NCI-H1417 treated with DMSO at 0.1 percent for 48 hours (cell line): ENCODE measurements at places on chromosomes 5 and 9.

DNA sequence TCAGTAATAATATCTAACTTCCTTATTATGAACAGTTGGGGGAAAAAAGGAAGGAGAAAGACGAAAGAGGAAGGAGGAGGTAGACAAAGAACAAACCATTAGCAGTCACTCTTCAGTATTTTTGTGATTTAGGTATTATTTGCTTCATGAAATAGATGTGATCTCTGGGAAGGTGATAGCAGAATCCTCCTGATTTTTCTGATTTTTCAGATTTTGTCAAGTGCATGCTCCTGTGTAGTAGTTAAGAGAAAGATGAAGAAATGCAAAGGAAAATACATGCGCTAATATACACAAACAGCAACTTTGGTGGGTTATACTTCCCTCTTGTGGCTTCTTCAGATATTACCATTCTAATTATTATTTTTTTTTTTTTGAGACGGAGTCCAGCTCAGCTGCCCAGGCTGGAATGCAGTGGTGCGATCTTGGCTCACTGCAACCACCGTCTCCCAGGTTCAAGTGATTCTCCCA is 31.6 kb downstream of the LMNB1 start:
- no peak for DNase-seq

DNA sequence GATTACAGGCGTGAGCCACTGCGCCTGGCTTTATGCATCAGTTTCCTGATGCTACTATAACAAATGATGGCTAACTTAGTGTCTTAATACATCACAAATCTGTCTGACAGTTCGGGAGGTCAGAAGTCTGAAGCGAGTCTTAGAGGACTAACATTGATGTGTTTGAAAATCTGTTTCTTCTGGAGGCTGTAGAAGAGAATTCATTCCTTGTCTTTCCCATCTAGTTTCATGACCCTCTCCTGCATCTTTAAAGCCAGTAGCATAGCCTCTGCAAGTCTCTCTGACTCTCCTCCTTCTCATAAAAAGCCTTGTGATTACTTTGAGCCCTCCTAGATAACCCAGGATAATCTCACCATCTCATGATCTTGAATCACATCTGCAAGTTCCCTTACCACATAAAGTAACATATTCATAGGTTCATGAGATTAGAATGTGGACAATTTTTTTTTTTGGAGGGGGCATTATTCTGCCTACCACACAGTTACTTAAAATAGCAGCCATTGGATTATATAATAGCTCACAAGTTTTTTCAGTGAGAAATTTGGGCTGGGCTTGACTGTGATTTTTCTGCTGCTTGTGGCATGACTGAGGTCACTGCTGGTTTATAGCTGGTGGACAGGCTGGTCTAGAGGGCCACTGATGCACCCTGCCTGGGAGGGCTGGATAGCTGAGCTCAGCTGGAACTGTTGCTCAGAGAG is 134.8 kb downstream of the FBXL7 start:
- no peak for DNase-seq

GRCh38 chr9:123371228-123371584 is 15.2 kb downstream of the CRB2 start:
- DNase-seq, result no peak

GRCh38 chr5:133396187-133396741 is 216.1 kb downstream of the FSTL4 start:
- no peak for DNase-seq

DNA sequence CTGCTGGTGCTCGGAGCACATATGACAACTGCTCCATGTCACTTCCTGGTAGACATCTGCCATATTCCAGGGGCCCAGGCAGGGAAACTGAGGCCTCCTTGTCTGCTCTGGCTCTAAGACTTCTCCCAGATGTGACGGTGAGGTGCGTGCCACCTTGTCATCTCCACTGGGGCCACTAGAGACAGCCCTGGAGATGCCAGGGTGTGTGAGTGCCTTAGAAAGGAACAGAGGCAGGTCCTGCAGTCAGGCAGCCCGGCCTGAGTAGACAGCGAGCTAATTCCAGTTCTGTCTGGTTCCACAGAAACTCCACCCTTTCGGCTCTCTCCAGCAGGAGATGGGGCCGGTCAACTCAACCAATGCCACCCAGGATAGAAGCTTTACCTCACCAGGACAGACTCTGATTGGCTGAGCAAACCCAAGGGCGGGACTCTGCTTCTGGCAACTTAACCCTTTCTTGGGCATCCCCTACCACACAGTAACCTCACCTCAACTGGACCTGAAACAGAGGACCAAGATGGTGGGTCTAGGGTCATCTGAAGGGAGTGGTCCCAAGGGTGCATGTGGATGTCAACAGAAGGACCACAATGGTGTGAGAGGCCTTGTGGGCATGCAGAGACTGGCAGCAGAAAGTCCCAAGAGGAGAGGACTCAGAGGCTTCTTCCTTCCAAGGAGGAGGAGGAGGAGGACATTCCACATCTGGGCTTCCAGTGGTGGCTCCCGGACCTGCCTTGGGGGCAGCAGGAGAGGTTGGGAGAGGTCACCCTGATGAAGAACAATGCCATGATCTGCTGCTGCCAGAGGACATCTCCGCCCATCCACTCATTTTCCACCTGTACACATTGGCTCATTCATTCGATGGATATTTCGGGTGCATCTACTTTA is 77.7 kb downstream of the RGS3 start:
- no peak for DNase-seq

DNA sequence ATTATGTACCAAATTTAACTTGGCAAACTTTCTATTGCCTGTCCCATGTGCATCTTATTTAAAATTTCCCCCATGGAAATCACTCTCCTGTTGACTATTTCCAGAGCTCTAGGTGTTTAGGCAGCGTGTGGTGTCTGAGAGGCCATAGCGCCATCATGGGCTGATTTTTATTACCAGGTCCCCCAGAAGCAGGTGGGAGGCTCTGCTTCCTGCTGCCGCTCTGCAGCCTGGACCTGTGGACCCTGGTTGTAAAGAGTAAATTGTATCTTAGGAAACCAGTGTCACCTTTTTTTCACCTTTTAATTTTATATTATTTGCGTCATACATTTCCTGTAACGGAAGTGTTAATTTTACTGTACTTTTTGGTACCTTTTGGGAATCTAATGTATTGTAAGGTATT is 6.4 kb downstream of the HNRNPAB start:
- DNase-seq, result no peak

GRCh38 chr9:127361561-127361960 is 35.4 kb upstream of the SLC2A8 start:
- DNase-seq, result no peak

DNA sequence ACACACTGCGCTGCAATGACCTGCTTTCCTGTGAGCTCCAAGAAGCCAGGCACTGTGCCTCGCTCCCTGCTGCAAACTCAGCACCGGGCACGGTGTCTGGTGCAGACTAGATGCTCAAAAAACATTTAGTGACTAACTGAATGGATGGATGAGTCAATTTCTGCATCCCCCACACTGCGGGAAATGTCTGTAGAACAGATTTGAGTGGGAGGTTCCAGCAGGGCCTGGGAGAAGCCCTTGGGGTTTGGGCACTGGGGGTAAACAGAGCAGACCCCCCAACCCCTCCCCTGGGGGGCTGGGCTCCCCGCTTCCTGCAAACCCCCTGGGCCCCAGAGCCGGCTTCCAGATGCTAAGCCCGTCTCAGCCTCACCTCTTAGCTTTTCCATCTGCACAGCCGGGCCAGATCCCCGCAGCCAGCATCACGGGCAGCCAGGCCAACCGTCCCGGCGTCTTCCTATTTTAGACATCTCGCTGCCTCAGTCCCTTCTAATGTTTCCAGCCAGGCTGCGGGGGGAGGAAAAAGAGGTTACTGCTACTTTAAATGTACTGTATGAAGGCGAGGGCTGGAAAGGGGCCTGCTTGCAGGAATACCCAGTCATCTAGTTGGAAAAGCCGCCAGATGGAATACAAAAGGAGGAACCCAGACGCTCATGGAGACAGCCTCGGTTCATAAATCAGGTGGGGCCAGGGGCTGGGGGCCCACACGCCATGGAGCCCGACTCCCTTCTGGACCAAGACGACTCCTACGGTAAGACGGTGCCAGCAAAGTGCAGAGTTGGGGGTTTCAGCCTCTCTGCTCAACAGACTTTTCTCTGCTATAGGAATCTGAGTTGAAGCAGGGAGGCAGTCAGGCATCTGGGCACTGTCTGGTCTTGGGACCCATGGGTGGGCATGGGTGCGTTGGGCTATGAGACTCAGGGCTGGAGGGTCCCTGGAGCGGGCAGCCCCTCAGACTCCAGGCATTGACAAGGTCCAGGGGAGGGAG is 67.1 kb upstream of the GGTA1 start:
- no peak for DNase-seq

GRCh38 chr5:96115147-96115807 is 153.6 kb upstream of the ELL2 start:
- no peak for DNase-seq
